ENCODE measurements at places on chromosomes 7 and 10. TPM values are rescaled to one million over a fixed set of nuclear protein-coding genes. Genes with fewer than 3 reads are reported as not detected.

Gene DKK1
- 1,187 TPM for total RNA-seq

Gene CTAGE4
- total RNA-seq = 1.6 TPM

Gene NKX2-3
- total RNA-seq = 0.07 TPM

Gene CASTOR2
- total RNA-seq = 7.7 TPM

Gene SLC18A3
- not detected for total RNA-seq

Gene A1CF
- not detected for total RNA-seq

Gene FEZF1
- total RNA-seq = not detected

Gene PDGFA
- 16.1 TPM for total RNA-seq

Gene SCART1
- total RNA-seq = 2.4 TPM

Gene RBP3
- total RNA-seq = not detected

Gene UPK3BL2
- total RNA-seq = 22.5 TPM

Gene BTBD16
- total RNA-seq = not detected

Gene SFTPA1
- total RNA-seq = not detected

Gene RBP4
- 8.5 TPM for total RNA-seq

Gene FRA10AC1
- total RNA-seq = 5.5 TPM

Gene TPK1
- total RNA-seq = 1.3 TPM

Gene CACNA2D1
- total RNA-seq = 1.1 TPM

Gene INPP5A
- 27.8 TPM for total RNA-seq

Gene HMX2
- not detected for total RNA-seq

Gene MARVELD1
- 25.5 TPM for total RNA-seq

Gene RAPGEF5
- 5.6 TPM for total RNA-seq

Gene KNDC1
- total RNA-seq = not detected

Gene SEMA3E
- 5.9 TPM for total RNA-seq

Gene WDR11
- 29.3 TPM for total RNA-seq

Gene SDK1
- total RNA-seq = 4.8 TPM

Gene PRTFDC1
- total RNA-seq = 10.2 TPM

Gene LRRC61
- total RNA-seq = 15.1 TPM

Gene SERPINE1
- 46.1 TPM for total RNA-seq

Gene CDC14C
- not detected for total RNA-seq

Gene GTF2IRD1
- 21.9 TPM for total RNA-seq

Gene STAG3
- 0.07 TPM for total RNA-seq

Gene XRCC2
- 18.7 TPM for total RNA-seq

Gene PIK3AP1
- 3.7 TPM for total RNA-seq

Gene PLEKHS1
- total RNA-seq = not detected

Gene ITPRID1
- total RNA-seq = not detected

Gene TLX1
- total RNA-seq = not detected

Gene RAMP3
- total RNA-seq = not detected

Gene LDB1
- 34.2 TPM for total RNA-seq

Gene IFIT1B
- total RNA-seq = not detected

Gene TMEM270
- not detected for total RNA-seq

Gene KCND2
- 0.17 TPM for total RNA-seq

Gene WNT16
- not detected for total RNA-seq

Gene FBXO24
- 0.40 TPM for total RNA-seq

Gene CYP2C8
- not detected for total RNA-seq

All from PC-3 (cell line).